A549 treated with RU486 at 1 μM for 4 hours (cell line): ENCODE measurements at places on chromosomes 7 and 10. TPM values are rescaled to one million over a fixed set of nuclear protein-coding genes. Genes with fewer than 3 reads are reported as not detected.

DNA2 gene
- 6.0 to 11.1 TPM (median 9.7 TPM) in 5 replicates for total RNA-seq

FEZF1 gene
- not detected in 5 replicates for total RNA-seq

NCF1 gene
- 0.08 to 0.17 TPM (median 0.15 TPM) in 3 of 5 replicates, not detected in the others for total RNA-seq

GIMAP4 gene
- not detected in 5 replicates for total RNA-seq

LIPK gene
- total RNA-seq = not detected in 5 replicates

FAM25C gene
- 2.4 to 3.8 TPM (median 2.5 TPM) in 3 of 5 replicates, not detected in the others for total RNA-seq

MYL10 gene
- not detected in 5 replicates for total RNA-seq

OR2A12 gene
- not detected in 5 replicates for total RNA-seq

SVOPL gene
- 0.12 TPM in 1 of 5 replicates, not detected in the others for total RNA-seq

ZNF212 gene
- total RNA-seq = 11.8 to 12.8 TPM (median 12.4 TPM) in 5 replicates

LOXL4 gene
- 1.1 to 1.6 TPM (median 1.3 TPM) in 5 replicates for total RNA-seq

TBX20 gene
- 1.3 to 2.5 TPM (median 2.0 TPM) in 5 replicates for total RNA-seq

SFTPA1 gene
- not detected in 5 replicates for total RNA-seq

NRG3 gene
- not detected in 5 replicates for total RNA-seq

ASB15 gene
- not detected in 5 replicates for total RNA-seq

STAG3 gene
- total RNA-seq = 0.10 to 0.50 TPM (median 0.20 TPM) in 4 of 5 replicates, not detected in the other

CALHM1 gene
- not detected in 5 replicates for total RNA-seq

PTPN20 gene
- 3.1 to 4.3 TPM (median 3.6 TPM) in 5 replicates for total RNA-seq

MYO1G gene
- total RNA-seq = 0.07 to 0.20 TPM (median 0.13 TPM) in 5 replicates

UCN3 gene
- not detected in 5 replicates for total RNA-seq

SAP25 gene
- total RNA-seq = 0.42 to 0.76 TPM (median 0.55 TPM) in 3 of 5 replicates, not detected in the others
